B cell (primary cell): ENCODE measurements at places on chromosomes 2 and 18. TPM values are rescaled to one million over a fixed set of nuclear protein-coding genes. Genes with fewer than 3 reads are reported as not detected.

The LIPG gene
- total RNA-seq = not detected in 2 replicates

The LINC00305 gene
- total RNA-seq = not detected in 2 replicates

The CRYBA2 gene
- not detected in 2 replicates for total RNA-seq

The FECH gene
- total RNA-seq = 10.4 and 12.6 TPM in 2 replicates

The POTEE gene
- 0.07 TPM in 2 replicates for total RNA-seq

The SPP2 gene
- total RNA-seq = not detected in 2 replicates

The AOX1 gene
- 0.07 TPM in 1 of 2 replicates, not detected in the other for total RNA-seq

The C1QL2 gene
- not detected in 2 replicates for total RNA-seq

The CDH19 gene
- total RNA-seq = not detected in 2 replicates

The GPR35 gene
- 1.8 and 2.2 TPM in 2 replicates for total RNA-seq

The UGT1A3 gene
- not detected in 2 replicates for total RNA-seq

The TSHZ1 gene
- 9.0 and 9.8 TPM in 2 replicates for total RNA-seq
